ENCODE measurements at places on chromosomes 2 and 18.

GRCh38 chr2:49772299-49772970 lies 618.1 kb upstream of the FSHR start:
- DNase-seq = no peak

DNA sequence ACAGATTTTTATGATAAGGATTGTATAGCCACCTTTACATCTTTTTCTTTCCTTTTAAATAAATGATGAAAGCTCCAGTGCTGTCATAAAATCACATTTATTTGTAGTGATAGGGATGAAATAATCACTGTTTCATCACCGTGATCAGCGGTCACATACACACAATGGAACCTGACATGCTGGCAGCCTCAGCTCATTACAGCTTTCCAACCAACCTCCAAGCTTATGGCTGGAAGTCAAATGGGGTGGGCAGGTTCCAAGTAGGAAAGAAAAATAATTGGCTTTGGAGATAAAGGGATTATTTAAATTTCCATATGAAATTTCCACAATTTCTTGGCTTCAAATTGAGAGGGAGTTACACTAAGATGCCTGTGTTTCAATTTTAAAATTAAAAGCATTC lies 251.3 kb downstream of the PLCL1 start:
- peak; percentile 19 for DNase-seq

- no peak for DNase-seq
Measured at GRCh38 chr2:1318366-1319009, 94.8 kb upstream of the TPO start.

GRCh38 chr2:225112362-225113126 lies 70.3 kb upstream of the DOCK10 start:
- no peak for DNase-seq

GRCh38 chr2:213476641-213477040 lies 192.4 kb downstream of the SPAG16 start:
- DNase-seq = no peak

GRCh38 chr18:38475686-38476085 lies 910.1 kb upstream of the CELF4 start:
- no peak for DNase-seq

DNA sequence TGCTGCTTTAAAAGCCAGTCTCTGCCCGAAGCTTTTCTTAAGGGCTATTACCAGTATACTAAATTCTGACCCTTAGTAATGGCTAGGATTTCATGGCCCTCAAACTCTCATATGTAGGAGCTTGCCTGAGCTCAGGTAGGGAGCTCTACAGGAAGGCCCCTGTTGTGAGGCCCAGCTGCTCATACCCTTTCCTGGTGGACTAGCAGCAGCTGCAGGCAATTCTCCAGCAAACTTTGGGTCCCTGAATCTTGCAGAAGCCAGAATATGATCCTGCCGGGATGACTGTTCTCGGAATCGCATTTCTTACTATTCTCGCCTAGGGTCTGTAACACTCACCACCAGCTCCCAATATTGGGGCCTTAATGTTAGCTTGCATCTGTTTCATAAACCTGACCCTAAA lies 106.4 kb upstream of the SERTAD2 start:
- DNase-seq = no peak

DNA sequence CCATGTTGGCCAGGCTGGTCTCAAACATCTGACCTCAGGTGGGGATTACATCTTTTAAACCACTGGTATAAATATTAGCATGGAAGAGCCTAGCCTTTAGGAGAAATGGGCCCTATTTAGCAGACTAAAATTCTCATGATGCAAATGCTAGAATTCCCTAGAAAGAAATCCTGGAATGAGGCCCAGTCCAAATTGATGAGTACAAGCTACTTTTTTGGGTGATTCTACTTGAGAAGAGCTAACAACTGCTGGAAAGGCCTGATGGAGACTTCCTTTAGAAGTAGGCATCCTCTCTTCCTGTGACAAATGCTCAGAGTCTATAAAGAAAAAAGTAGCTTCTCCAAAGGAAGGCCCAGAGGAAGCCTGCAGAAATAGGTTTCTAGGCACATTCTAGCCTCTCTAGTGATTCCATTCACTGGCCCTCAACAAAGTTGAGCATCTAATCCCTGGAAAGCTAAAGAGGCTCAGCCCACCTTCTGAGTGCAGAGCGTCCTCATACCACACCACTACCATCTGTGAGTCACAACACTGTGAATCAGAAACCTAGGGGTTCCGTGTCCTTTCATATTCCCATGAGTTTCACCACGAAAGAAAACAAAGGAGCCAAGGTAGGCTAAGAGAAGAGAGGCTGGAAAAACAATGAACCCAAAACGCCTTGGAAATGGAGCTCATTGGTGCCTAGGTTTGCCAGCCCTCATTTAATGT lies 183.1 kb downstream of the C1D start:
- no peak for DNase-seq

GRCh38 chr2:175640655-175641054 lies 361.4 kb downstream of the LNPK start:
- no peak for DNase-seq

GRCh38 chr2:181152701-181153100 lies 172.3 kb downstream of the UBE2E3 start:
- peak; percentile 19 for DNase-seq

GRCh38 chr2:36971990-36972389 lies 5.7 kb upstream of the STRN start:
- DNase-seq = no peak

DNA sequence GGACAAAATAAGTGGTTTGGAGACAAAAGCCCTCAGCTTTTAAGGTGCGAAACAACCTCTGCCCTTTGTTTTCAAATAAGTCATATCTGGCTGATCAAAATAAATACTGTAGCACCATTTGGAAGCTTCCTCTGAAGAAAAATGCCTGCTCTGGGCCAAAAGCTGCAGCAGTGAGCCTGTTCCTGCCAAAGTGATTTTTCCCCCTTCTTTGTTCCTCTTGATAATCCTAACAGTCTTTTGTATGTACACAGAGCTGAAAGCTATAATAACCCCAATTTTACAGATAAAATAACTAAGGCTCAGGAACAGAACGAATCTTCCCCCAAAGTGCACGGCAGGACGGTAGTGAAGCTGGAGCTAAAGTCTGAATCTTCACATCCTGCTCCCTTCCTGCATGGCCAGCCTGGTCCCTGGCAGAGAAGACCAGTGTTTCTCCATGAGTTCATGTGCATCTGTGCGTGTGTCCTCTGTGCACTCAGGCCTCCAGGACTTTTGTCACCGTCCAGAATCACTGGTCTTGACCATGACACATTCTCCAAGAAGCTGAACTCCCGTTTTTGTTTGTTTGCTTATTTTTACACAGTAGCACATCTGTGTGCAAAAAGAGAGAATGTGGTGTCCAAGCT lies 2114.1 kb upstream of the PIK3C3 start:
- peak; percentile 86 for DNase-seq

- peak; percentile 61 for DNase-seq
Measured at GRCh38 chr2:25041307-25041927, 459 bp upstream of the EFR3B start.

- no peak for DNase-seq
Measured at GRCh38 chr18:49677762-49678413, 116.0 kb downstream of the LIPG start.

GRCh38 chr2:64540615-64541014 lies 16.5 kb downstream of the AFTPH start:
- DNase-seq = no peak

DNA sequence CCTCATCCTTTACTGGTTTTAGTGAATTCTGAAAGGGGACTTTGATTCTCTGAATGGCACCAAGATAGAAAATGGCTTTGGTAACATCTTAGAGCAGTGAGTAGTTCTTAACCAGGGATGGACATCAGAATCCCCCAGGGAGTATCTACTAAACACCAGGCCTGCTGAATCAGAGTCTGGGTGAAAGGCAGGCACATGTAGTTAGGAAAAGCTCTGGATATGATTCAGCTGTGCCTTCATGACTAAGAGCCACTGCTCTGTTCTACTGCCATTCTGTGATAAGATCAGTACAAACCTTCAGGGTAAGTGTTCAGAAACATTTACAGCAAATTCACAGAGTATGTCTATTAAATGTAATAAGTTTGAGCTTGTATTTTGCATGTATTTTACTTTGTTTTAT lies 46.2 kb upstream of the B3GNT2 start:
- no peak for DNase-seq

DNA sequence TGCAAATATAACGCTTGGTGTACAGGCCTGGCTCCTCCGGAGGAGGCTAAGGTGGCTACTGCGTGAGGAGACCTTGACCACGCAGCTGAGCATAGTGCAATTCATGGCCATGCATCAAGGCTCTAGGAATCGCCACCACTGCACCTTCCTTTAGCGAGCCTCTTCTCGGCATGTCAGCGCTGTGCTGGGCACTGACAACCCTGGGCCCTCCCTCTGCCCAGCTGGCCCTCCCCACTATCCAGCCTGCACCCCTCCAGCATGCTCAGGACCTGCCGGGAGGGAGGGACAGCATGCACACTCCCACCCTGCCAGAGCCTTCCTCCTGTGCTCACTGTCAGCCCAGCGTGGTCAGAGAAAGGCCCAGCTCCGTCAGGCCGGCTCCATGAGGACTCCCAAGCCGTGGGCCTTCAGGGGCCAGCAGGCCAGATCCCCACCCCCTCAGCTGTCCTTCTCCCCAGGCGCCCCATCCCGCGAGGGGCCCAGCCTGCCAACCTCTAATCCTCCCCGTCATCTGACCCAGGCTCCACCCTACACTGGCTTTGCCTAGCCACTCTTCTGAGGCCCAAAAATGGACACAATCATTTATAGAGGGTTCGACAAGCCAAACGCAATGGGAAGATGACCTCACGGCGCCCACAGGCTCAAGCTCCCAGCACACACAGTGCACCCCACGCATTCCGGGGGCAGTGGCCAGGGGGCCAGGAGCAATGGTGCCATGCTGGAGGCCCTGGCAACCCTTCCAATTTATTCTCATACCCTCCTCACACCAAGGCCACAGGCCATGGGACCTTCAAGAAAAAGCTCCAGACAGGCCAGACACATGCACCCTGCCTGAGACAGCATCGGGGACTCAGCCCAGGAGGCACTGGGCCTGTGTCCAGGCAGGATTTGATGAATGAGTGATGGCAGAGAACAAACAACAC lies 3.5 kb downstream of the BIN1 start:
- no peak for DNase-seq

DNA sequence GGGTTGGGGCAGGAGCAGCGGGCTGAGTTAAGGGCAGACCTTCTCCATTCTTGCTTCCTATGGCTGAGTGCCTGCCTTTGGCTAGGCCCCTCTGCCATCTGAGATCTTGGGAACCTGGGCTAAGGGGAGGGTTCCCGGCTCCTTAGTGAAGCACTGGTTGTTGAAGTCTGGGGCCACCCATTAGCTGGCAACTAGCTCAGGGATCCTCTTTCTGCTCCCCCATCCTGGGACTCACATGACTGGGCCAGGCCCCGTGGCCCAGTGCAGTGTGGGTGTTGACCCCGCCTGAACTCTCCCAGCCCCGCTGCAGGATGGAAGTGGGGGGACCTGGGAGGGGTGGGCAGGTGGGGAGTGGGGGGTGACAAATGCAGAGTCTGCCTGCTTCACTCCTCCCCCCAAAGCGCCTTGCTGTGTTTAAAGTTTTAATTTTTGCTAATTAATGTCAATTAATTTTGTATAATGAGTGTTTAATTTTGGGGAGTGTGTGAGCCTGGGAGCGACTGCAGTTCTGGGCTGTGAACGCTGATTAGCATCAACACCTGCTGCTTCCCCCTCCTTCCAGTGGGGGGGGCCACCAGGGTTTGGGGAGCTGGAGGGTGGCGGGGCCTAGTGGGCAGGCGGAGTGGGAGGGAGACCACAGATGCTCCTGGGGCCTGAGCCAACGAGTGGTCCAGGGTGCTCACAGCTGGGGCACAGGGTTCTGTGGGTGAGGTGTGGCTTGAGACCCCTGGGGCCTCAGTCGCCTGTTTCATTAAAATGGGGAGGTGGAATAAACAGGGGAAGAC lies 55.2 kb downstream of the EMX1 start:
- DNase-seq = no peak

GRCh38 chr2:71510196-71510807 lies 56.9 kb downstream of the DYSF start:
- peak; percentile 65 for DNase-seq

GRCh38 chr18:48824231-48824970 lies 126.4 kb downstream of the SMAD7 start:
- DNase-seq = no peak

GRCh38 chr2:233791883-233792329 lies 13.8 kb downstream of the MROH2A start:
- no peak for DNase-seq

DNA sequence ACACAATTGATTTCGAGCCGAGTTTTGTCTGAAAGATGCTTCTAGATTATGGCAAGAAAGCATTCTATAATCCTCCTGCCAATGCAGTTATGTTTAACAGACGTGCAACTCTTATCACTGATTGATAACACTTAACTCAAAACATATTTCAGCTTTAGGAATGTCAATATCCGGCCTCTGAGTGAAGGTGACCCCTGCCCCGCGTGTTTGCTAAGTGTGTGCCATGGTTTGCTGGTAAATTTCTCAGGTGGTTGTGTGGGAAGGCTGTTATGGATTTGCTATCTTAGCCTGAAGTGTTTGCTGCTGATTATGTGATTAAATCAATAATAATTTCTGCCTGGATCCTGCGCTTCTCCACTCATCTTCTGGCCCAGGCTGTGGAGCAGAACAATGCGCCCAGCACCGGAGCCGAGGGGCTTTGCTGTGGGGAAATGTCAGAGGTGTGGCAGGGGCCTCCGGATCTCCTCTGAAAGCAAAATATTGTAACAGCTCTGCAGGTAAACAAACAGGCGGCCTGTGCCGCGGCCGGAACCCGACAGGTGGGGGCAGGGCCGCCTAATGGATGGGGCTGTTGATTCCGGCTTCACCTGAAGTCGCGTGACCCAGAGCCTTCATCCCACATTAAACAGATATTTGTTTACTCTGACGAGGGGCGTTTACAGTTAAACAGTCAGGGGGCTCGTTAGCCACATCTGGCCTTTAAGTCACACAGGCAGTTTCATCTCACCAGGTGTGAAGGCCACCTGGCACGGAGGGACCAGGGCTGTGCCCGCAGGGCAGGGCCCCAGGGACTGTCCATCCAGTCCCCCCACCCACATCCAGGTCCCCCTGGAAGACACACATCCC lies 210.7 kb upstream of the SALL3 start:
- no peak for DNase-seq

DNA sequence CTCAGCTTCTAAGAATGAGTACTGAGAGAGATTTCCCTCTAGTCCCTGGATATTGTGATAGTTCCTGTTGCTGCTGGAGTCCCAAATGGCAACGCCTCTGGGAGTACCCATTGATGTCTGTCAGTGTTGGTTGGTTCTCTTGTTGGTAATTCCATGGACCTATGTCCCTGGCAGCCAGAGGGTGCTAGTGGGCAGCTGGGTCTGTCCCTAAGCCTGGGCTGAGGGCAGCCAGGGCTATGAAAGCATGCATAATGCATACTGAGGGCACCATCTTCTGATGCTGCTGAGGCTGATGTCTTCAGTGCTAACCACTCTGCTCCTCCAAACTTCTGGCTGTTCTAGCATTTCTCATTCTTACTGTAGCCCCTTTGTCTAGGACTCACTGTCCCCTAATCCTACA lies 35.9 kb downstream of the NABP1 start:
- DNase-seq = no peak

- no peak for DNase-seq
Measured at GRCh38 chr2:178899656-178900055, 92.4 kb upstream of the TTN start.
